ENCODE measurements at places on chromosomes 12 and 14. TPM values are rescaled to one million over a fixed set of nuclear protein-coding genes. Genes with fewer than 3 reads are reported as not detected.

DNA sequence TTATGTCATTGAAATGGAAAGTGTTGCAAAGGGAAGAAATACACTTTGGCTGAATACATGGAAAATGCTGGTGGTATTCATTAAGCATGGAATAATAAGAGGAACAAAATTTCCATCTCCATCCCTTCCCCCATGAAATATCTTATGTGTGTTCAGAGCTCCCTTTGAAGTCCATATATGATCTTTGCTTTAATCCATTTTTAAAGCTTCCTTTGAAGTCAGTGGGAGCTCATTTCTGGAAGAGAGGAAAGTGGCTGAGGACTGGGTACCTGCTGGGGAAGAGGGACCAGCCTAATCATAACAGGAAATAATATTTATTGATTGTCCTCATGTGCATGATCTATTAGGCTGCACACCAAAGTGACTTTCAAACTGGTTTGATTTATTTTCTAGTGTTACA is 49.2 kb downstream of the AKAP6 start:
- DNase-seq = no peak

DNA sequence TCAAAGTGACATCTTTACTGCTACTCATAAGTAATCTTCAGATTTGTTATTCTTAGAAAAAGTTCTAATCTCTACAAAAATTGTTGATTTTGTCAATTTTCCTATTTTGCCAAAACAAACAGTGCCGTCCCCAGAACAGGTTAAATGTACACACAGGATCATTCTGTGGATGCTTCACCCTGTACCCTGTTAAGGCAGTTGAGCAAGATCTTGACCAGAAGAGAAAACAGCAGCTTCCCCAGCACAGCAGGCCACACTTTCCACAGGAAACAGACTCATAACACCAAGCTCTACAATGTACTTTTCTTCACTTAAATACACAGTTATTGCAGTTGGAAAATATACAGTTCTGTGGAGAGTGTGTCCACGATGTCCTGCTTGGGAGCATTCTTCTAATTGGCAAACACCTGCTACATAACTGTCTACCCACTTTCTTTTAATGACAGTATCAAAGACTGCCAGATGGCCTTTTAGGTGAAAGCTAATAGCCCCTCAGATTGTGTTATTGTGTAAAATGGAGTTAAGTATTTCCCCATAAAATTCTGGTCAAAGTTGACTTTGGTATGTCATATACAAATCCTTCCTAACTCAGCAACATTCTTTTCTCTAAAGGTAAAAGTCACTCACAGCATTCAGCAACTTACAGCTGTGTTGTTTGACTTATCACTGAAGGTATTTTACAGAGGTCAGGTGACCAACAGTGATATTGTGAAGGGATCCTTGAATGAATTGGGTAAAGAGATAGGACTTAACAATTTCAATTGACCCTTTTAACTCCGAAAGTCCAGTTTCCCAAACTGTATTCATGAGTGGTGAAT is 77.0 kb downstream of the SEC23A start:
- no peak for DNase-seq

DNA sequence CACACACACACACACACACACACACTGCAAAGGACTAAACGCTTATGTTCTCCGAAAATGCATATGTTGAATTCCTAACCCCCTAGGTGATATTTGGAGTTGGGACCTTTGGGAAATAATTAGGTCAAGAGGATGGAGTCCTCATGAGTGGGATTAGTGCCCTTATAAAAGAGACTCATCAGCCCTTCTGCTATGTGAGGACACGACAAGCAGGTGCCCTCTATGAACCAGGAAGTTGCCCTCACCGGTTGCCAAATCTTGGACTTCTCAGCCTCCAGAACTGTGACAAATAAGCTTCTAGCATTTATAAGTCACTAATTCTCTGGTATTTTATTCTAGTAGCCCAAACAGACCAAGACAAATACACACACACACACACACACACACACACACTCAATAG is 20.7 kb upstream of the TCP11L2 start:
- no peak for DNase-seq

DNA sequence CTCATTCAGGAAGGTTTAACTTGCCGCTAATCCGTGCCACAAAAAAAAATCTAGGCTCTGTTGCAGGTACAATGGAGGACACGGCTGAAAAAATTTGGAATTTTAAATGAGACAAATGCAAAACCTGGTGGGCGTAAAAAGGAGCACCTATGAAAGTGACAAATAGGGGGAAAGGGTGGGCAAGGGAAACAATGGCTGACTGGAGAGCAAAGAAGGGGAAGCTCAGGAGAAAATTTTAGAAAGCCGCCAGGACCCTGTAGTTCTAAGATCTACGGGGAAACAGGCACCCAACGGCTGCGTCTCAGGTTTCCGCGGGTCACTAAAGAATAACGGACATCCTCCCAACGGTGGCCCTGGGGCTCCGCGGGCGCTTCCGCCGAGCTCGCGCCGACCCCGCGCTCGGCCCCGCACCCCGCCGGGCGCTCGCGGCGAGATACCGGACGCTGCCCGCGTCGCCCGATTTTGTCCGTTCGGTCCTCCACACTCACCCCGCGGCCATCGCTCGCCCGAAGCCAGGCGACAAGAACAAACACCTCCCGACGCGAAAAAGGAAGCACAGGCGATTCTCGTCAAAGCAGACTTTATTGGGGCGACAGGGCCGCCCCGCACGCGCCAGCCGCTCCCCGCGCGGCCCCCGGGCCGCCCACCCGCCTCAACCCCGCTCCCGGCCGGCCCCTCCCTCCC is 1.1 kb upstream of the YY1 start:
- no peak for DNase-seq

GRCh38 chr12:39595928-39596327 is 23.7 kb downstream of the ABCD2 start:
- DNase-seq = no peak

- DNase-seq = no peak
Measured at GRCh38 chr14:38038986-38039385, 168.7 kb upstream of the SSTR1 start.

DPPA3 gene
- not detected for total RNA-seq

Data from PC-9 (cell line).